NCI-H1436 treated with DMSO at 0.1 percent for 48 hours (cell line): ENCODE measurements at places on chromosomes 5 and 9.

GRCh38 chr5:115132465-115132864 lies 37.2 kb downstream of the TRIM36 start:
- no peak for DNase-seq

DNA sequence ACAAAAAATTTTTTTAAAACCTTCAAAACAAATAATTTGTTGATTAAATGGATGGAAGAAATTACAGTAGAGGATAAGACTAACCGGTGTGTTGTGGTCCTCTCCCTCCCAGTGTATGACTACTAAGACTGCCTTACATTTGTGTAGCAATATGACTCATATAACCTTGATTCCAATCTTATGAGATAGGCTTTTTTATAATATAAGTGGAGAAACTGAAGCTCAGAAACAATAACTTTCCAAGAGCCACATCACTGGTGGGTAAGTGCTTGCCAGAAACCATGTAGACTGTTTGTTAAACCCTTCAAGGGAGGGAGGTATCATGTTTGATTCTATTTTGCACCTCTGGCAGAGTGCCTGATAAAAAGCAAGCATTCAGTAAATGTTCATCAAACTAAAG lies 47.5 kb downstream of the NLN start:
- no peak for DNase-seq

DNA sequence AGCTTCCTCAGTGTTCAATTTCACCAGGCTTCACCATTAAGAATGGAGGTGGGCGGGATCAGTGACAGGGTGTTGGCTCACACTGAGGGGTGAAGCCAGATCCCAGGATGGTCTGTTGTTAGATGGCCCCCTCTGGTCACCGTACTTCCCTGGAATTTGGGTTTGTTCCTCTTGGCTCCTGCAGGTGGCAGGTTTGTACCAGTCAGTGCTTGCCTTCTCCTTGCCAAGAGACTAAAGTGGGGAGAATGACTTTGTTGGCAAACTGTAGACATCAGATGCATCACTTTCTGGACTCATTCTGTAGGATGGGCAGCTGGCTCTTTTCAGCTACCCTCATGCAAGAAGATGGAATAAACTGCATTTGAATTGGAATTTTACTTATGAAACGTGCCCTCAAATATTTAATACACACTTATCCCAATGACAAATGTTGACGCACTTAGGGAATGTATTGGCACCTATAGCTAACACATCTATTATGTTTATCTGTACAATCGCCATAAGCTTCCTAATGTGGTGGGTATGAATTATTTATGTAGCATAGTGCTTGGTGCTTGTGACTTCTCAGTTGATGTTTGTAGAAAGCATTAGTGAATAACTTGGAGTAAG lies 31.4 kb upstream of the ANKRD55 start:
- DNase-seq = no peak

GRCh38 chr9:134267305-134267880 lies 58.9 kb upstream of the RXRA start:
- no peak for DNase-seq

- no peak for DNase-seq
These were observed 125.5 kb downstream of the OLFM1 start for GRCh38 chr9:135212961-135213360.

DNA sequence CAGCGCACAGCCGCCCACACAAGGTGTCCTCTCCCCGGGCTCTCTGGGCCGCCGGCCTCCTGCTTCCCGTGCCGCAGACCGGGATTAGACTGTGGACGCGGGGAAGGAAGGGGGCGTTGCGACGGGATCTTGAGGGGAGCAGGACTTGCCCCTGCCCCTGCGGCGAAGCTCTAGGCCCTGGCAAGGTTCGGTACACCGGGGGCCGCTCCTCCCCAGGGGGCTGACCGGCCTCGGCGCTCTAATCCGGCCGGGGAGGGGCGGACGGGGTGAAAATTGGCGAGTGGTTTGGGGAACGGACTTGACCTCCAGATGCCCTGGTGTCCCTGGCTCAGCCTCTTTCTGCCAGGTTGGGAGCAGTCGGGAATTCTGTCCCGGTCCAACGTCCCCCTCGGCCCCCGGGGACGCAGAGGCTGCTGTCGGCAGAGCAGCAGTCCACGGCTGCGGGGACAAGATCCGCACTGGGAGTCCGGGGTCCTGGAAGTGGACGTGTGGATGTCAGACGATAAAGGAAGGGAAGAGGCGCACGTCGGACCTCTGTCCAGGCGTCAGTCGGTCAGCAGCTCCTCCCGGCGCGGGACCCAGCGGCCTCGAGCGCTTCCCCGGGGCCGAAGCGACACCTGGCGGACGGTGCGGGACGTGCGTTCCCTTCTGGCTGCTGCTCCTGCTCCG lies 1.9 kb upstream of the CNTFR start:
- DNase-seq = no peak

- DNase-seq = no peak
These were observed 21.0 kb upstream of the UBLCP1 start for GRCh38 chr5:159241946-159242552.

- DNase-seq = no peak
These were observed 34.9 kb upstream of the ACOT12 start for GRCh38 chr5:81428861-81429260.

DNA sequence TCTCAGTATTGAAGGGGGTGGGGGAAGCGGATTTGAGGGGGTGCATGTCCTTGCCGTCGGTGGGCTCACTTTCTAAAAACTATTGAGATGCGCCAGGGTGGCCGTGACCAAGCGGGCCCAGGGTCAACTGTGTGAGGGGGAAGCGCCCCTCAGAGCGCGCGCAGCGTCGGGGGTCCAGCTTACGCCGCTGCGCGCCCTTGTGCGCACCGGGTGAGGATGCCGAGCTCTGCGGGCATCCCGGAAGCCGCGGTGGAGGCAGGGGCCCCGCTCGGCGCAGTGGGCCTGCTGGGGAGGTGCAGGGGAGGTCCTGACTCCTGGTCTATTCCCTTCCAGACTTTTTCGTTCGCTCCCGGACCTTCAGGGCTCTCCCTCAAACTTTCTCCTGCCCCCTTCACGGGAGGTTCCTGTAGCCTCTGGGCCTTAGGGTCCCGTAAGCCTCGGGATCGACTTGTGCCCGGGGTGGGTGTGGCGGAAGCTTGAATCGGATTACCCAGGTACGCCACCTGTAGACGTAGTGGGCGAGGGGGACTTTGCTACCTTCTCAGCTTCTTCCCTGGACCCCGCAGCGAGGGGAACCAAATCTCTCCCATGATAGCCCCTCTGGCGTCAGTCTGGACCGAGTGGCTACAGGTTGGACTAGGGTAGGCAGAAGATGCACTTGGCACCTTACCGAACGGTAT lies 2.5 kb upstream of the PRDM6 start:
- DNase-seq = no peak

DNA sequence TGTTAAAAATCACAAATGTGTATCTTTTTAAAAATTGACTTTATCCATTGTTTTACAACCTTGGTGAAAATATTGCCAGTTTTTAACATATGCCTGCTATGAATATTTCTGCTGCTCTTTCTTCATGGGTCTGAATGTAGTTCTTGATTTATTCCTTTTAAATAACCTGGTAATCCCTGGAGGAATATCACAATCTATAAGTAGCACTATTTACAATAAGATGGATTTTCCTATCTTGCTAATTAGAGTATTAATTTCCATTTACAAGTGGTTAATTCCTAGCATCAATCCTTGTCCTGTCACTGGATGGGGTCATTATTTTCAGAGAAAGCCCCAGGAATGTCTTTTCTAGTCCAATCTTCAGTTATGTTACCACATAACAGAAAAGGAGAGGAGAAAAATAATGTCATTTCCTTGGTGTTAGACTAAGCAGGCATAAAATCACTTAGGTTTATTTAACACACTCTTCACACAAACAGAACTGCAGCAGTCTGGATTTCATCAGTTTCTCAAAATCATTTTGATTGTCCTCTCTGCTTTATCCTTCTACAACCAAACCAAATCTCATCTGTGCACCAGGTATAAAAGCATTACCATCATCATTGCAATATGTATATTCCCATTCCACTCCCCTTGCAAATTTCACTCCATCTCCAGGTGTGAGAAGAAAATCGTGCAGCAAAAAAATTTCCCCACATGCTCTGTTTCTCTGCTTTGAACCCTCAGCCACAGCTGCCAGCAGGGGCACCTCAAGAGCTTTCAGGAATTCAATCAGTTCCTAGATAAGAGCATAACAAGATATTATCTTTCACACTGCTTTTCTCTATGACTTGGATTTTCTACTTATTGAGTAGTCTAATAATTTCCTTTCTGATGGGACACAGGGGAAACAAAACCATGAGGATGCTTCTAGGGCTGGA lies 204.1 kb downstream of the SEC61B start:
- DNase-seq = no peak

GRCh38 chr9:110880189-110880588 lies 158.1 kb downstream of the LPAR1 start:
- no peak for DNase-seq

DNA sequence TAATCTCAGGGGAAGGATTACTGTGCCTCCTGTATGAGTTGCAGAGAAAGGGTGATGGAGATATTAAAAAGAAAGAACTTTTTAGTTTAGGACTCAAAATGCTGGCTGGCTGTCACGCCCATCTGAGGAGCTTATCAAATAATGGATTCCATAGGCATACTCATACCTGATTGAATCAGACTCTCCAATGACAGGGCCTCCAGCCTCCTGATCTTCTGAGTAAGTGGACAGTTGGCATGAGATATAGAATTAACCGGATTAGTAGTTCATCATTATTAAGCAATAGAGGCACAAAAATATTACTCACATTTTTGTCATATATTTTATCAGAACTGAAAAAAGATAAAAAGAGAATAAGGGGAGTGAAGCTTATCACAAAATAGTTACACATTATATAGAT lies 157.0 kb upstream of the RASA1 start:
- DNase-seq = no peak

DNA sequence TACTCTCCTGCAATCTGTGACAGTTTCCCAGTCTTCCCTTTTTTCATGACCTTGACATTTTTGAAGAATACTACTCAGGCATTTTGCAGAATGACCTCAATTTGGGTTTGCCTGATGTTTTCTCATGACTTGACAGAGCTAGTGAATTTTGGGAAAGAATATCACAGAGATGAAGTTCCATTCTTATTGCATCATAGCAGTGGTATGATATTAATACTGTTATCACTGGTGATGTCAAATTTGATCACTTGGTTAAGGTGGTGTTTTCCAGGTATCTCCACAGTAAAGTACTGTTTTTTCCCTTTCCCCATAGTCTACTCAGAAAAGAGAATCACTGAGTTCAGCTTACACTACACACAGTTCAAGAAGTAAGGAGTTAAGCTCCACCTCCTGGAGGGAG lies 56.2 kb upstream of the XPA start:
- DNase-seq = no peak

DNA sequence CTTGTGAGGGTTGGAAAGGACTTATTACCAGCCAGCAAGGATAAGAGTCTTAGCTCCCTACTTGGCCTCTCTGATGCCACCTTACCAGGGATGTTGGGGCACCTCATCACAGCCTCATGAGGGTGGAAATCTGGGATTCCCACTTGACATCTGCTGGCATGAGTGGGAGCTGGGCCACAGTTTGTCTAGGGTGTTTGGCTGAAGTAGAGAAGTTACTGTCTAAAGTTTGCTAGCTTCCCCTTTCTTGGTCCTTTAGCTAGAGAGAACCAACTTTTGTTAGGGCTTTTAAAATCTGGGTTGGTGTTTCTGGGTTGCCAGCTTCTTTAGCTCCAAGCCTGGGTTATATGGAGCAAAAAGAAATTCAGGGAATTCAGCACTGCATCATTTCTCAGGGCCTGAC lies 57.5 kb upstream of the GNA14 start:
- no peak for DNase-seq

DNA sequence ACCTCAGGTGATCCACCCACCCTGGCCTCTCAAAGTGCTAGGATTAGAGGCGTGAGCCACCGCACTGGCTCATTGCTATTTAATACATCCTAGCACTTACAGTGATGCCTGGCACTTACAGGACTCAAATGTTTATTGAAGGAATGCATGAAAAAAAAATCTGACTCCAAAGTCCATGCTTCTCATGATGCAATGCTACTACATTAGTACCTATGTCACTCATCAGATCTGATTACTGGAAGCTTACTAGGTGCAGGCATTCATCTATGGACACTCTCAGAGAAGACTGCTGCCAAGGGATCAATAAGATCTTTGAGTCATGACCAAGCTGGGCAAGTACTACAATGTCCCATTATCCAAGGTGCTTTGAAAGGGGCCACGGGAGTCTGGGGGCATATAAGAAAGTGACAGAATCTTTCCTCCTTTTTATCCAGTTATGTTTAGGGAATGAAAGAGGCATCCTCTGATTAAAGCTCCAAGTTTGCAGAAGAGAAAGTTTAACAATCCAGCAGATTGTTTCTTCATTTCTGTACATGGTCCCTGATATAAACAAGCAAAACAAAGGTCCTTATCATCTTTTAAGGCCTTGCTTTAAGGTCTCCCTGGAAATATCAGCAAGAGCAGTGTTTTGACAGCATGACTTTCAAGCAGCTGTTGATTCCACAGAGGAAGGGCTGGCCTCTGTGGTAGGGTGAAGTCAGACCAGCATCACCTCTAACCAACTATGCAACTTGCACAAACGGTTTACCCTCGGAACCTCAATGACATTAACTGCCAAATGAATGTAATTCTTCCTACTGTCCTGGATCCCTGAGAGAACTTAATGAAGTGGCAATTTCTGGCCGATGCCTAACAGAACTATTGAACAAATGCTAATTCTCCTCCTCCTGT lies 35.9 kb downstream of the ARPC5L start:
- no peak for DNase-seq

- DNase-seq = peak; percentile 90
These were observed 17.9 kb downstream of the CCDC171 start for GRCh38 chr9:15570769-15571168.

GRCh38 chr9:127505396-127506116 lies 54.2 kb downstream of the LRSAM1 start:
- DNase-seq = no peak

DNA sequence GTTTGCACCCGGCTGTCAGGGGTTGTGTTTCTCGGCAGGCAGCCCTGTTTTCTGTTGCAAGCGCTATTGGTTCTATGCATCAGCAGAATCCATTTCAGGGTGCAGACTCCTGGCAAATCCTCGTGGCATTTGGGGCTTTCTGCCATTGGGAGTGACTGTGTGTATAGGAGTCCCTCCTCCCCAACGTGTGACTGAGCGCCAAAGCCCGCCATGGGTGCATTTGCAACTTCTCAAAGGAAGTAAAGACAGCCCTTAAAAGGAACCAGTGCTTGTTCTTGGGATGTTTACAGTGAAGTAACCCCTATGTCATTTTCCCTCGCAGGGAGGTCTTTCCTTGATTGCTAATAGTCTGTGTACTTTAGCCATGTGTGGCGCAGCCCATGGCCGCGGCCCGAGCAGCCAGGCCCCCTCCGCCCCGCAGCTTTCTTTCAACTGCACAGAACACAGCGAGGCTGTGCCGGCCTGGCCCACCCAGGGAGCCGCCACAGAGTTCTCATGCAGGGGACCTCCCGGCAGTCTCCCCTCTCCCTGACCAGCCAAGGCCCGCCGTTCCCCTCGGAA lies 175.6 kb downstream of the HSD17B3 start:
- no peak for DNase-seq

DNA sequence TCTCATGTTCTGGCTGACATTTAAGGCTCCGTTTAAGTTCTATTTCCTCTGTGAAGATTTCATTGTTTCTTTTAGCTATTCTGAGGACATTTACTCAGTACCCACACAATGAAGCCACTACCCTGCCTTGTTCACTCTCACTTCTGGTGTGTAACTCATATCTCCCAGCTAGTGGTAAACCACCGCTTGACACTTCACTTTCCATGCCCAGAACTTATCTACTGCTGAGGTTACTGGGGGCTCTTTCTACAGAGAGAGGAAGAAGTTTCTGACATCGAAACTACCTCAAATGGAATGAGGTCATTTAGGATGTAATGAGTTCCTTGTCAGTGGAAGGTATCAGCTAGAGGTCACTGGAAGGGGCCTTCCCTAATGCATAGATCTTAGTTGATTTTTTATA lies 501.5 kb downstream of the DMAC1 start:
- DNase-seq = no peak
